ENCODE measurements at places on chromosomes 7 and 10.

DNA sequence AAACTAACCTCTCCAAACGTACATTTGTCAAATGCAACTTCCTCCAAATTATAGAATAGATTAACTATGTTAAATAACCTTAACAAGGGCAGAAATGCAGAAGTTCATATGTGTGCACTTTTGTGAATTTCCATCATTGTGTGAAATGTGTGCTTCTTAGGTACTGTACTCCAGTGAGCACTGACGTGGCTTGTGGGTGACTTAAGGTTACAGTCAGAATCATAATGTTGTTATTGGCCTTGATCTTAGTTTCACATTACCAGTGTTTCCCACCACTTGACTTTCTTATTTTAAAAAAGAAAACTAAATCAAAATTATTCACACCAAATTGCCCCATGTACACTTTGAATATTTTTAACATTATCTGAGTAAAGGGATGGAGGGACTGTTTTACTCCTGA lies 155.1 kb upstream of the FZD8 start:
- no peak for DNase-seq

DNA sequence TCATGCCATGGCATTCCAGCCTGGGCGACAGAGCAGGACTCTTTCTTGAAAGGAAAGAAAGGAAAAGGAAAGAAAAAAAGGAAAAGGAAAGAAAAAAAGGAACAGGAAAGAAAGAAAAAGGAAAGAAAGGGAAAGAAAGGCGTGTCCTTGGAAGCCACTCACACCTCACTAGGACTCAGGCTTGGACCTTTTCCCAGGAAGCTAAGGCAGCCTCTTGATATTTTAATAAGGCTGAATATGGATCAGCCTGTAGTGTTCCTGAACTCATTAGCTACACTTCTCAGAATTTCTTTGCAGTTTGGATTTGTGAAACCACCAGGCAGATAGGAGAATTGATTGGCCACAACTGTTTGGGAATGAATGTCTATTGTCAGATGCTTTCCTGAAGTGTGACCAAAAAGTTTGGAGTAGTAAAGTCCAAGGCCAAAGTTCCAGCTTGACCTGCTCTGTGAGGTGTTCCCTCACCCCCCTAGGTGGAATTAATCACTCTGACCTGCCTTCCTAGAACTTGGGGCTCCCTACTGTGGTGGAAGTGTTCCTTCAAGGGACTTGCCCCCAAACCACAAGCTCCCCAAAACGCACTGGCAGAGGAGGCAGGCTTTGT lies 7.1 kb upstream of the MALSU1 start:
- no peak for DNase-seq

DNA sequence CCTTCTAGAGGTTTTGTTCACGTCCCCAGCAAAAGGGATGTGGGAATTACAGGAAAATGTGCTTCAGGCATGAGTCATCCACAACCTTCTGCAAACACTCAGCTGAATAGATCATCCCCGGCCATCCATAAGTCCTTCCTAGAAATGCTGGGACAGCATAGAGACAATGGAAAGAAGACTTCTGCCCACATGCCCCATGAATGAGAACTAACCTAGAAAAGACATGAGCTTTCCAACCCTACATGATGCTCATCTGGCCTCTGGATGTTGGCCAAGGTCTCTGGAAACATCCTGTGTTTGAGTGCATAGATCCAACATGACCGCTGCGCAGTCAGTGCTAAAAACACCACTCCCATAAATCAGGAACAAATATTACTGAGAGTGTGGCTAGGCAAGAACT lies 277.5 kb downstream of the PLXNA4 start:
- DNase-seq: no peak

GRCh38 chr7:87797395-87797794 lies 78.8 kb downstream of the SLC25A40 start:
- DNase-seq: no peak

DNA sequence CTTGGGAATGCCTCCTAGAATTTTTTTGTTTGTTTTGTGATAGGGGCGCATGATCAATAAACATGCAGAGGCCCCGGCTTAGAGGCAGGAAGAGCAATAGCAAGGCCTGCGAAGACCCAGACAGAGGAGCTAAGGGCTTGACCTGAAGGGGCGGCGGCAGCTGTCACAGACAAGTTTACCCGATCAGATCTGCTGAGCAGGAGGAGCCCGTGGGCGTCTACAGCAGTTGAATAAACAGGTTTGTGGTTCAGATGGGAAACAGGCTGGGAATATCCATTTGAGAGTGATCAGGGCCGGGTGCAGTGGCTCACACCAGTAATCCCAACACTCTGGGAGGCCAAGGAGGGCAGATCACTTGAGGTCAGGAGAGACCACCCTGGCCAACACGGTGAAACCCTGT lies 126.0 kb upstream of the CALN1 start:
- DNase-seq: no peak

- no peak for DNase-seq
Observed at GRCh38 chr10:44473146-44473545, 88.2 kb upstream of the CXCL12 start.

GRCh38 chr7:55178863-55179773 lies 160.3 kb downstream of the EGFR start:
- no peak for DNase-seq

DNA sequence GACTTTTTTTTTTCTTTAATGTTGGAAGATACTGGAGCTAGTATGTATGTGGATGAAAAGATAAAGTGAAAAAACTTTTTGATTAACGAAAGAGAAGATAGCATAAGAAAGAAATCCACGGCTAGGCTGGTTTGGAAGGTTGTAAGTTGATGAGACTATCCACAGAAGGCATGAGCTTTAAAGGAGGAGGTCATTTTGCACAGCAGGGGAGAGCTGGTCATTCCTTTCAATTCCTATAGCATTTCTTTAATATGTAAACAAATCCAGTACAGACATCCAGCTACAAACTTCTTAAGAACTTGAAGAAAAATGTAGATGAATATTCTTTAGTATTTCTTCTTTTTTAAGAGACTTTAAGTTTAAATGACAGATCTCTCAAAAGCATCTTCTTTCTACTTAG lies 281.3 kb downstream of the CACNA2D1 start:
- DNase-seq: no peak

- DNase-seq: no peak
Observed at GRCh38 chr7:139345042-139345441, 3.9 kb downstream of the FMC1 start.
